ENCODE measurements at places on chromosomes 4 and X.

GRCh38 chr4:174663216-174663615, 140.9 kb upstream of the HPGD start:
- no peaks in the 10 kb centered on the region for H3K36me3 ChIP-seq
- H3K27me3 ChIP-seq = no peaks in the 10 kb centered on the region
- H3K4me3 ChIP-seq = no peak overlapping the region
- no peak overlapping the region for H3K27ac ChIP-seq
- no peak for DNase-seq
- H3K4me1 ChIP-seq = no peaks in the 10 kb centered on the region

GRCh38 chr4:74821541-74821940, 27.2 kb upstream of the BTC start:
- no peak for DNase-seq
- no peak overlapping the region for H3K27ac ChIP-seq
- no peak overlapping the region for H3K4me3 ChIP-seq
- no peaks in the 10 kb centered on the region for H3K4me1 ChIP-seq
- no peaks in the 10 kb centered on the region for H3K36me3 ChIP-seq

DNA sequence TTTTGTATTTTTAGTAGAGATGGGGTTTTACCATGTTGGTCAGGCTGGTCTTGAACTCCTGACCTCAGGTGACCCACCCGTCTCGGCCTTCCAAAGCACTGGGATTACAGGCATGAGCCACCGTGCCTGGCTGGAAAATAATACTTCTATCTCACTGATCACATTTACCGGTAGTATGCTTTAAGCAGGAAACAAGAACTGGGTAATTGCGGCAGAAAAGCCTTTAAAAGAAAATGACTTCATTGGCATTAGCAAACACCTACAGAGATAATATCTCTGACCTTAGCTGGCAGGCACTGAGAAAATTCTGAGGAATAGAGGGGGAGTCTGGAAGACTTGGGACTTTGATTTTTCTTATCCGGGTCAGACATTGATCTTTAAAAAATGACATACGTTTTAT, 78.5 kb downstream of the SHROOM3 start:
- DNase-seq = no peak
- no peak overlapping the region for H3K4me3 ChIP-seq

GRCh38 chr4:19982556-19982955, 269.1 kb upstream of the SLIT2 start:
- H3K27me3 ChIP-seq = no peaks in the 10 kb centered on the region
- H3K4me1 ChIP-seq = no peaks in the 10 kb centered on the region
- H3K4me3 ChIP-seq = no peak overlapping the region

- H3K27ac ChIP-seq = no peak overlapping the region
- no peaks in the 10 kb centered on the region for H3K4me1 ChIP-seq
- H3K36me3 ChIP-seq = no peaks in the 10 kb centered on the region
Observed at GRCh38 chr4:176896211-176896610, 103.5 kb upstream of the VEGFC start.

DNA sequence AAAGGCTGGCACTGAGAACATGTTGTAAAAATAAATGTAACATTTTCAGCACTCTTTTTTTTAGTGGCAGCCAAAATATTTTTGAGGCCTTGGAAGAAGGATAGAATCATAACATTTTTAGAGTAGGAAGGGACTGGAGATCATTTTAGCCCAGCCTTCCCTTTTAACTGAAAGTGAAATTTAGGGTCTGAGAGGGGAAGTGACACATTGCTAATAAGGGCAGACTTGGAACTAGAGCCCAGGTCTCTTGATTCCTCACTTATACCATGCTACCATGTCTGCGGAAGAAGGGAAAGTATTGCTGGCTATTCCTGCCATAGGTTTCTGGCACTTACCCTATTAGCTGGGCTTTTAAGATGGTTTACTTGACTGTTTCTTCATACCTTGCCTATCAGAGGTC, 4.8 kb downstream of the WDR44 start:
- peak overlapping the region; percentile 90 for H3K4me3 ChIP-seq
- H3K4me1 ChIP-seq = peaks cover 3% of the 10 kb centered on the region
- H3K27me3 ChIP-seq = no peaks in the 10 kb centered on the region

- H3K27ac ChIP-seq = no peak overlapping the region
- peak overlapping the region; percentile 67 for H3K4me3 ChIP-seq
- peaks cover 100% of the 10 kb centered on the region for H3K27me3 ChIP-seq
Observed at GRCh38 chr4:41880840-41881831, 54.1 kb upstream of the TMEM33 start.

DNA sequence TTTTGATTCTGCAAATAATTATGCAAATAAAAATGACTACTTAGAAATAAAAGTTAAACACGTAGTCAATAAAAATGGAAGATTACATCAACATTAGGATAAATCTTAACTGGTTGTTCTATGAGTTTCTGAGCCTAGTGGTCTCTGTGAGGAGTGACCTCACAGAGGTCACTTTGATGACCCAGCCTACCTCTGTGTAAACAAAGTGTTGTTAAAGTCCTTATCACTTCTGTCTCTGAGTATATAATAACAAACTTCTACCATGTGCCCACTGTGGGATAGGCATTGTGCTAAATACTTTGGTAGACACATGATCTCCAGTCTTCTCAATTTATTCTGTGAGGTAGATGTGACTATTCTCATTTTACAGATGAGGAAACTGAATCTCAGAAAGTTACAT, 85.4 kb downstream of the PDE5A start:
- peaks cover 6% of the 10 kb centered on the region for H3K36me3 ChIP-seq
- no peak overlapping the region for H3K4me3 ChIP-seq
- no peak for DNase-seq

- no peak overlapping the region for H3K27ac ChIP-seq
- H3K4me3 ChIP-seq = no peak overlapping the region
- no peaks in the 10 kb centered on the region for H3K4me1 ChIP-seq
- H3K27me3 ChIP-seq = no peaks in the 10 kb centered on the region
- DNase-seq = no peak
Observed at GRCh38 chrX:141439651-141440050, 144.9 kb downstream of the SPANXA1 start.

DNA sequence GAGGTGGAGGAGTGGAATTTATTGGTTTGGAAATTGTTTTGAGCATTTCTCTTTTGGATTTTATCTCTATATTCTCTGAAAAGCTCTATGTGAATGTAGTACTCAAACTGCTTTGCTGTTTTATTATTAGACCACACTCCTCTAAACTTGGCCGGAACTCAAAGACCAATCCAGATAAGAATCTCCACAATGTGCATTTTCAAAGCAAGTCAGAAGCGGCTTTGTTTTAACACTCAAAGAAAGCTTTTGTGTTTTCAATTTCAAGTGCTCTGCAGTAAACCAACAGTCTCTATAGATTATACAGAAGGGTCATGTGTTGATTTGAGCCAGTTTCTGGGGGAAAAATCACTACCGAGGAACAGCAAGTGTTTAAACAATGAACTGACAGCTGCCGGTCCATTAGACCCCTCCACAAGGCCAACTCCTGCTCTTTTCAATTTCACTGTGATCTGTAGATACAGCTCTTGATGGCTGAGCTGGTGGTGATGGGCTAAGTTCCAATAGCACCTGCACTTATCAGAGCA, 79.4 kb downstream of the FTHL17 start:
- no peaks in the 10 kb centered on the region for H3K36me3 ChIP-seq
- no peaks in the 10 kb centered on the region for H3K27me3 ChIP-seq
- H3K4me3 ChIP-seq = no peak overlapping the region
- no peak for DNase-seq

DNA sequence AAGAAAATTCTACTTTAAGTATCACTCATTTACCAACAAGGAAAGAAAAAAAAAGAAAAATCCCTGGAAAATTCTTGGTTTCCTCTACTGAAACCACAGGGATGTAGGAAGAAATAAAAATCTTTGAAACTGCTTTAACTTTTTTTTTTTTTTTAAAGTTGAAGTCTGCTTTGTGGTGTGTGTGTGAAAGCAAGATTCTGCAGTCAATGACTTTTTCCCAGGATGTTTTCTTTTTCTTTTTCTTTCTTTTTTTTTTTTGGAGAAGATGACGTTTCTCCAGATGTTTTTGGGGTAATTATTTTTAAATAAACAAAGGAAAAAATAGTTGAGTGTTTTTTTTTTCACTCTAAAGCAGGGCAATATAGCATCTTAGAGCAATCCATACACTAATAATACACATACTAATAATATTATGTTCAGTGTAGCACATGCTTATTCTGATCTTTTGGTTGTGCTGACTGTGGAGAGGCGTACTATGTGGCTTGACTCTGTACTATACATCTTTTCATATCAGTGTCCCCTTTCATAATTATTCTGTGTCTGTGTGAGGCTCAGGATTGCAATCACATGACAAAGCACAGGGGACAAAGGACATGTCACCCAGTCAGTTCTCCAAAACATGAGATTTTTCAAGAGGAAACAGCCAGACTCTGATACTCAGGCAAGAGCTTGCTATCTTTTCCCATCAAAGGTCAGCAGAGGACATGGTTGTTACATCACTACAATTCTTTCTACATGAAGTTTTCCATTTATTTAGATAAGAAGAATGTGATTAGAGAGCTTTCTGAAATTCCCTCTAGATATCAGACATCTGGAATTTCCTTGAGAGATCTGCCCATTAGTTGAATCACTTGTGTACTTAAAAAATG, 111.0 kb downstream of the PDE5A start:
- H3K27ac ChIP-seq = no peak overlapping the region
- H3K4me3 ChIP-seq = no peak overlapping the region
- DNase-seq = no peak
- H3K36me3 ChIP-seq = peaks cover 56% of the 10 kb centered on the region
- H3K4me1 ChIP-seq = no peaks in the 10 kb centered on the region

DNA sequence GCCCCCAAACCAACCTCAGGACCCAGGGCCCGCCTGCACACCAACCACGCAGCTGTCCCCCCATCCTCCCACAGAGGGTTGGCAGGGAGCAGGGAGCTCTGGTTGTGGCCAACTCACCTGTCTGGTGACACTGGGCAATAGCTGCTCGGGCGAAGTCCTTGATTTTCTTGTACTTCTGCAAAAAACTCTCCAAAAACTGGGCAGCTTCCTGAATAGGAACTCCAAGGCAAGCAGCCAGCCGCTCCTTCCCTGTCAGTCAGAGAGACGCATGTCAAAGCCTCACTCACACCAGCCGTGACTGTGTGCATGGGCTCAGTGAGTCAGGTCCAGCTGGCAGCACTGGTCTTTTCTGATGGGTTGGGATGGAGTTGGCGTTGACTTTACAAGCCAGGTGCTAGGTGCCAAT, 26.4 kb downstream of the NAT8L start:
- no peaks in the 10 kb centered on the region for H3K4me1 ChIP-seq
- no peak overlapping the region for H3K4me3 ChIP-seq
- H3K27ac ChIP-seq = no peak overlapping the region

DNA sequence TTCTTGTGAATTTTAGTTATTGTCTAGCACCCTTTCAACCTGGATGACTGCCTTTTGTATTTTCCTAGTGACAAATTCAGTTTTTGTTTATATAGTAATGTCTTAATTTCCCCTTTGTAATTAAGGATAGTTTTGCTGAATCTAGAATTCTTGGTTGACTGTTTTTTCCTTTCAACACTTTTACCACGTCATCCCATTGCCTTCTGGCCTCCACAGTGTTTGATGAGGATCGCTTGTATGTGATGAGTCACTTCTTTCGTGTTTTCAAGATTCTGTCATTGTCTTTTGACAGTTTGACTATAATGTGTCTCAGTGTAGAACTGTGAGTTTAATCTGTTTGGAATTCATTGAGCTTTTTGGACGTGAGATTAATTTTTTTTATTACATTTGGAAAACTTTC, 30.1 kb downstream of the KDM6A start:
- no peaks in the 10 kb centered on the region for H3K27me3 ChIP-seq

GRCh38 chrX:155056471-155056870, 14.5 kb downstream of the CMC4 start:
- no peaks in the 10 kb centered on the region for H3K4me1 ChIP-seq
- H3K4me3 ChIP-seq = no peak overlapping the region
- peaks cover 5% of the 10 kb centered on the region for H3K36me3 ChIP-seq
- H3K27ac ChIP-seq = no peak overlapping the region
- no peak for DNase-seq

DNA sequence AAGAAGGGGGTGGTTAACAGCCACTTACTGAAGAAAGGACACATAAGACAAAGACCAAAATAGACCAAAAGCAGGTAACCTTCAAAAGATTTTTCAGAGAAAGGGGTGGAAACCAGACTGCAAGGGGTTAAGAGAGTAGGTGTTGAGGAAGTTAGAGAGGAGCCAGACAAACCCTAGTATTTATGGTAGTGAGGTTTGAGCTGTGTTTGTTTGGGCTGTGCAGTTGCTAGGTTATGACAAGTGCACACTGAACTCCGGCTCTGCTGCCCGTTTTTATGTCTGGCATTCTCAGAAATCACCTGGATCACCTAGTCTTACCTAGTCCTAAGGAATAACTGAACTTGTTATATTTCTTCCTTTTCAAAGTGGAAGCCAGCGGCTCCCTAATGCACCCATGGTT, 22.9 kb upstream of the G3BP2 start:
- H3K27me3 ChIP-seq = no peaks in the 10 kb centered on the region
- H3K36me3 ChIP-seq = peaks cover 8% of the 10 kb centered on the region
- H3K4me1 ChIP-seq = no peaks in the 10 kb centered on the region
- H3K27ac ChIP-seq = no peak overlapping the region
- DNase-seq = no peak

GRCh38 chr4:833731-834367, 7.9 kb upstream of the CPLX1 start:
- H3K4me3 ChIP-seq = no peak overlapping the region
- H3K36me3 ChIP-seq = no peaks in the 10 kb centered on the region
- peaks cover under 1% of the 10 kb centered on the region for H3K27me3 ChIP-seq
- no peaks in the 10 kb centered on the region for H3K4me1 ChIP-seq

DNA sequence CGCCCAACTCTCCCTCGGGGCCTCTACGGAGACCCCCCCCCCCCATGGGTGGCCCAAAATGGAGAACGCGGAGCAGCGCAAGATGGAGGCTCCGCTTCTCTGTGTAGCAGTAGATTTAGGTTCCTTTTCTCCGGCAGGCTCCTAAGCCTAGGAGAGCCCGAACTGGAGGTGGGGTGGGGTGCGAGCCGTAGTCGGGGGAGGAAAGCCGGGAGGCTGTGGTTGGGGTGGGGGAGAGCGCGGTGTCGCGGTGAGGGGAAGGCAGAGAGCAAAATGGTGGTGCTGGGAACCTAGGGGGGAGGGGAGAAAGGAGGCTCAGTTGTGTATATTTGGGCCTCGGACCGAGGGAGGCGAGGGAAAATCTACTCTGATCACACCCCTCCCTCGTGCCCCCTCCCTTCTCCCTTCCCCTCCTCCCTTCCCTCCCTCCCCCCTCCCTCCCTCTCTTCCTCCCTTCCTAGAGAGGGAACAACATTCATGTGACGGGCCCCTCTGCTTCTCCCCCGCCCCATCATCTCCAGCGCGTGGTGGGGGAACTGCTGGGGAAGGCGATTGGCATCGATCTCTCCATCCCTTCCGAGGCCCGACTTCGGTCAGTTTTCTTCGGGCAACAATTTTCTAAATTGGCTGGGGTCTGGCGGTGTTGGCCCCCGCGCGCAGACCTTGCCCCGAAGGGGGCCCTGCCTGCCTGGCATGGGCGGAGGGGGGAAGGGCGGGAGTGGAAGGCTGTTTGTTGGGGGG, at the start of gene STAG2:
STAG2 (plus strand) TSS at position 439 of the 738 bp plus-strand sequence. CDS start 60,922 bp downstream, outside the sequence.
- no peaks in the 10 kb centered on the region for H3K36me3 ChIP-seq
- H3K4me1 ChIP-seq = no peaks in the 10 kb centered on the region
- DNase-seq = peak; percentile 88
- peak within 1 kb of the TSS; percentile 95 for H3K4me3 ChIP-seq

All from endodermal cell (in vitro differentiated cells).